ENCODE measurements at places on chromosomes 2 and 18. TPM values are rescaled to one million over a fixed set of nuclear protein-coding genes. Genes with fewer than 3 reads are reported as not detected.

GRCh38 chr2:88834866-88835265 is 143.4 kb downstream of the RPIA start:
- H3K4me3 ChIP-seq: no peak overlapping the region
- H3K4me1 ChIP-seq: no peaks in the 10 kb centered on the region
- no peaks in the 10 kb centered on the region for H3K36me3 ChIP-seq
- H3K27ac ChIP-seq: no peak overlapping the region
- DNase-seq: no peak
- no peaks in the 10 kb centered on the region for H3K27me3 ChIP-seq

DNA sequence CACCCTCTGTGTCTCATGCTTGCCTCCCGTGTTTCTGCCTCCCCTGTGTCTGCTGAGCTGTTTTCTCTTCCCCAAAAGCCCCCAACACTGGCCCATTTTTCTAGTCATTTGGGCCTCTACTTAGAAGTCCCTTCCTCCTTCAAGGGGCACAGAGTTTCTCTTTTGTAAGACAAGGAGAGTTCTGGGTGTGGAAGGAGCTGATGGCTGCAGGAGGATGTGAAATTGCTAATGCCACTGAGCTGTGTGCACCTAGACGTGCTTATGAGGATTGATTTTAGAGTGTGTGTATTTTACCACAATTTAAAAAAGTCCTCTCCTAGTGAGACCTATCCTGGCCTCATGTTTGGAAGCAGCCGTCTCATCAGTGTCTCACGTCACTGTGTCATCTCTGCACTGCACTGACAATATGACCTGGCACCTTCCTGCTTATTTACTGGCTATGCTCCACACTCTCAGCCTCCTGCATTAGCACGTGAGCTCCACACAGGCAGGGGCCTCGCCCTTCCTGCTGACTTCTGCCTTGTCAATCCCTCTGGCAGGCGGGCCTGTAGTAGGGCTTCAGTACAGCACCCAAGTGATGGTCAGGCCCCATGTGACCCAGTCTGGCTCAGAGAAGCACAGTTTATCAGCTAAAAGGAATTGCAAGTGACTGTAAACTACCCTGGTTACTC is 8.0 kb upstream of the MBP start:
- no peaks in the 10 kb centered on the region for H3K27me3 ChIP-seq
- no peaks in the 10 kb centered on the region for H3K36me3 ChIP-seq
- DNase-seq: no peak
- H3K4me1 ChIP-seq: peaks cover 22% of the 10 kb centered on the region
- no peak overlapping the region for H3K27ac ChIP-seq
- H3K4me3 ChIP-seq: no peak overlapping the region

DNA sequence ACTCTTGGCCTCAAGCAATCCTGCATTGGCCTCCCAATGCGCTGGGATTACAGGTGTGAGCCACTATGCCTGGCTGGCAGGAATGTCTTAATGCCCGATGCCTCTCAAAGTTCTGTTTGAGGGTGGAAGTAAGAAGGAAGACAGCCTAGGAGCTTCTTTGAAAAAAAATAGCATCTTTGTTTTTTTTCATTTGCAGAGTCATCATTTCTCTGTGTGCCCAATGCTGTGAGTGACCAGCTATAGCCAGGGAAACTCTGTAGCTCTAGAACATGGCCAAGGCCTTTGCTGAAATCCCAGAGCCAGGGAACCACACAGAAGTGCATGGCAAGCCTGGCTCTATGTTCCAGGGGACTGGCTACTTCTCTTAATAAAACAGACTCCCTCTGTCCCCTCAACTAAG is 260.0 kb downstream of the C1D start:
- H3K36me3 ChIP-seq: no peaks in the 10 kb centered on the region
- no peaks in the 10 kb centered on the region for H3K27me3 ChIP-seq
- no peak for DNase-seq
- no peaks in the 10 kb centered on the region for H3K4me1 ChIP-seq

Gene XDH
- not detected for total RNA-seq
